ENCODE measurements at places on chromosomes 5 and 9.
A peak's percentile ranks its signal among the peaks of the same experiment; 100 is the strongest.

DNA sequence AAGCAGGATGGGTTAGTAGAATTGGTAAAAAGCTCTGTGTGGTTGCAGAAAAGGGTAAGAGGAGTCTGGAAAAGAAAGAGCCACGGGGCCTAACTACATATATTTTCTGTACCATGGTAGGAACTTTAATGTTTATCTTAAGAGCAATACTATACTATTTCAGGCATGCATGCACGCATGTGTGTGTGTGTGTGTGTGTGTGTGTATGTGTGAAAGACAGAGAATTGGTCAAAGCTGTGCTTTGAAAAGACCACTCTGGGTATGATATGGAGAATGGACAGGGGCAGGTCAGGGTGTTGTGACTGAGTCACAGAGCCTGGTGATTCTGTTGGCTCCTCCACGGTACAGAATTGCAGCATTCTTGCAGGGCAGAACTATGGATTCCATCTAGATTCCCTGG lies 339.3 kb downstream of the SLIT3 start:
- DNase-seq: no peak

- no peak for DNase-seq
Observed at GRCh38 chr5:61496446-61496845, 164.4 kb downstream of the ZSWIM6 start.

- DNase-seq: no peak
Observed at GRCh38 chr5:73534011-73534644, 31.3 kb downstream of the ANKRA2 start.

GRCh38 chr5:134127376-134127861 lies 12.9 kb downstream of the TCF7 start:
- DNase-seq: peak; percentile 37

DNA sequence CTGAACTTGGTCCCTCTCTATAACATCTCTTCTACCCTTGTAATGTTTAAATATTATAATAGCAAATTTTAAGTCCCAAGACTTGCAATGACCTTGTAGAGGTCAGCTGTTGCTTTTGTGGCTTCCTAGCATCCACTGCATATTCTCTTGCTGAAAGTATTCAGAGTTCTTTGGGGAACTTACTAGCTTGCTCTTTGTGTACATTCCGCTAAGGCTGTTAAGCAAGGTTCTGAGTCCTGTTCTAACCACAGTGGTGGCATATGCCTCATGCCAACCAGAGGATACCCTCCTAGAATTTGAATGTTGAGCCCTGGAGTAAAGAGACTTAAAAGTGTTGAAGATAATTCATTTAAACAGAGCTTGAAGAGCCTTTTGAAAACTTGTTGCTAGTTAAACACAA lies 570.9 kb downstream of the TLE1 start:
- DNase-seq: no peak

GRCh38 chr5:59487068-59487686 lies 406.3 kb downstream of the PDE4D start:
- DNase-seq: no peak

GRCh38 chr9:113807173-113808061 lies 68.7 kb upstream of the ZNF618 start:
- DNase-seq: peak; percentile 20

- peak; percentile 85 for DNase-seq
Observed at GRCh38 chr9:121609822-121610637, 41.4 kb upstream of the DAB2IP start.

DNA sequence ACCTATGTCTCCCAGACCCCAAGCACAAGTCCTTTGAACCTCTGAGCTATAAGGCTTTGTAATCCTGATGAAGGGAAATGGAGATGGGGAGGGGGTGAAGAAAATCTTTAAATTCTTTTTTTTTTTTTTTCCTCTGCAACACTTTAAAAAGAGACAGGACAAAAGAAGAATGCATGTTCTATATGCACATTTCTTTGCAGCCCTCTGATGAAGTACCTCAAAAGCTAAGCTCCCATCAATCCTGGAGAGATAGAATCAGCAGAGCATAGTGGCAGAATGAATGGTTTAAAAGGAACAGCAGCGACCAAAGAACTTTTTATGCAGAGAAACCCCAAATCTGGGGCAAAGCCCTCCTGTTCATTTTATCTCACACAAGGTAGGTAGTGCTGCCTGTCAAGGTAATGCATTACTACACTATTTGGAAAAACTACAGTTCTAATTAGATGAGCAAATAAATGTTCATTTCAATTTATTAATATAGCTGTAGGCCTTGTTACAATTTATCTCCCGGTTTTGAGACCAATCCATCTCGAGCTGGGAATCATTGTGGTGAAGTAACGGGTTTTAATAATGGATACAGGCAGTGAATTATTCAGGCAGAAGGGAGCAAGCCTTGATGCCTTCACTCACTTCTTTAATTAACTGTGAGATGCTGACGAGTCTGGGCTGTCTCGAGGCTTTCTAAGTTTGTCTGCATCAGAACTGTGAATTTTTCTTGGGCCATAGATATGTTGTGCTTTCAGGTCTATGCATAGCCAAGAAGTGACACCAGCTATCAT lies 173.5 kb upstream of the ZNF608 start:
- DNase-seq: no peak

DNA sequence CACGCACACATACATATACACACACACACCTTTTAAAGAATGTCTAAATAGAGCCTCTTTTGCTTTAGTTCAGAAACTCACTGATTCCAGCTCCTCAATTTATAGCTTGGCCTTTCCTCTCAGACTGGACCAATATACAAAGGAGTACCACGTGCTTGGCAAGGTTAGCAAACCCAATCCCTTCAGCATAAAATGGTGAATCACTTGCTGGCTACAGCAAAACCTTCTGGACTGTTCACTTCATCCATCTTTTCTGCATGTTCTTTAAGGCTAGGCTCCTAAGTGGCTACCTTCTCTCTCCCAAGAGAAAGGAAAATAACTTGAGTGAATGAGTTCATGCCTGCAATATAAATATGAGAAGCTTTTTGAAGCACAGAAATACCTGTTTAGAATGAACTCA lies 109.7 kb downstream of the LPAR1 start:
- no peak for DNase-seq

DNA sequence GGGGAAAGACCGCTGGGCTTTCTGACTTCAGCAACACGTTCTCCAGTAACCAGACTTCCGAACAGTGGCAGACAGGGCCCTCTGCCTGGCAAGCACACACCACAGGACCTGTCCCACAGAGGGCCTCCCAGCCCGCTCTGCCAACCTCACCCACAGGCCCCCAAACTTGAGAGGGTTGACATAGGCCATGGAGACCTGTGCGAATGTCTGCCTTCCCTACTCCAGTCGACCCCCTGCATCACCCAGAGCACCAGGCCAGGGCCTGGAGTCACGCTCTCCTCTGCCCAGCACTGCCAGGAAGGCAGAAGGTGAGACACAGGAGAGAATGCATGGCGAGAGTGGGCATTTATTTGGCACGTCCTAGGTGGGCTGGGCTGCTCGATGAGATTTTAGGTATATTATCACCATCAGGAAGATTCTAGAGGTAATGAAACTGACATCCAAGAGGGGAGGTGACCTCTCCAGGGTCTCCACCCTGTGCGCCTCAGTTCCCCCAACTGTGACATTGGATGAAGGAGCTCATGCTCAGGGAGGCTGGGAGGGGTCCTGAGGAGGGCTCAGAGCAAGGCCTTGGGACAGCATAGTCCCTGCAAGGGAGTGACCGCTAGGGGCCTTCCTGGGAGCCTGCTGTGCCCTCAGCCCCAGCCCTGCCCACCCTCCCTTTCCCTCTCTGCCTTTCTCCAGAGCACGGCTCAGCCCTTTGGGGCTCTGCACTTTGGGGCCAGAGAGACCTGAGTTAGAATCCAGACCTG lies 54.9 kb downstream of the DUSP1 start:
- no peak for DNase-seq

DNA sequence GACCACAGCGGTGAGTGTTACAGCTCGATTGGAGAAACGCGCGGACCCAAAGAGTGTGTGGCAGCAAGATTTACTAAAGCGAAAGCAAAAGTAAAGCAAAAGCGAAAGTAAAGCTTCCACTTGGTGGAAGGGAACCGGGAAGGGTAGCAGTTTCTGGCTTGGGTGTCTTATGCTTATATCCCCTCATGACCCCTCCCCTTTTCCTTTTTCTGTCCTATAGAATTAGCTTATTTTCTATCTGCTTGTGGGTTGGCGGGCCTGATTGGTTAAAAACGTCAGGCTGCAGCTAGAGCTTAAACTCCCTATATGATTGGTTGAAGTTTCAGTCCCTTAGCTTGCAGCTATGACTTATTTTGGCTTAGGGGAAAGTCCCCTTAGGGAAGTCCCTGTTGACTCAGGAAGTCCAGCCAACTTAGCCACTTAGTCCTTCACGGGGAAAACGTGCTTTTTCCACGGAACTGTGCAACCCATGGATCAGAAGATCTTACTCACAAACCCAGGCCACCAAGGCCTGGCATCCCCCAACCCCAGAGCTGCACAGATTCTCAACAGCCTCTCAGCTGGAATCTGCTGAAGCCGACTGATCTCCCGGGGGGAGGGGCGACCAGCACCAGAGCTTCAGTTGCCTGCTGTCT lies 114.2 kb upstream of the ADAMTS16 start:
- peak; percentile 35 for DNase-seq

- DNase-seq: no peak
Observed at GRCh38 chr5:55418994-55419968, 111.5 kb downstream of the MTREX start.

DNA sequence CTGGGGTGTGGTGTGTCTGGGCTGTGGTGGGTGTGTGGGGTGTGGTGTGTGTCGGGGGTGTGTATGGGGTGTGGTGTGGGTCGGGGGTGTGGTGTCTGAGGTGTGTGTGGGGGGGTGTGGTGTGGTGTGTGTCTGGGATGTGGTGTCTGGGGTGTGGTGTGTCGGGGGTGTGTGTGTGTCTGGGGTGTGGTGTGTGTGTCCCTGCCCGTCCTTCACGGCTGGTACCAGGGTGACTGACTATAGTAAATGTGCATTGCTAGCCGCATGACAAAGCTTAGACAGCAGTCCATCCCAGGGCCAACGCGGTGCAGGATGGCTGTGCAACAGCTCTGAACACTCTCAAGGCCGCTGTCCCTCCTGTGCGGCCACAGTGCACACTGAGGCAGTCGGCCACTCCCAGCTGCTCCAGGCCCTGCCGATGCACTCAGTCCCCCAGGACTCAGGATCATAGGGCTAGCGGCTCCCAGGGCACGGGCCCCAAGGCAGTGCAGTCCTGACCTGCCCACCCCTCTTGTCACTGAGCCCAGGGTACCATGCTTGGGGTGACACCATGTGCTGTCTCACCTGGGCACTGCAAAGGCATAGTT lies 54.0 kb downstream of the SECISBP2 start:
- DNase-seq: no peak

DNA sequence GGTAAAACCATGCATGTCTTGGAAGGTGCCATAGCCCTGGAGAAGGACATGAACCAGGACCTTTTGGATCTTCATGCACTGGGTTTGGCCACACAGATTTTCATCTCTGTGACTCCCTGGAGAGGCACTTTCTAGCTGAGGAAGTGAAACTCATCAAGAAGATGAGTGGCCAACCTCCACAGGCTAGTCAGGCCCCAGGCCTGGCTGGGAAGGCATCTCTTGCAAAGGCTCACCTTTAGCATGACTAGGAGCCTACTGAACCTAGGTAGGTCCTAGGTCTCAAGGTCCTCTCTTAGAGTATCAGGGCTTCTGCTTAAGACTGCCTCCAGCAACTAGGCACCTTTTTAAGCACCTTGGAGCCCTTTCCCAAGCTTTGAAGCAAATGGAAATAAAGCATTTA lies 1448.7 kb upstream of the ACO1 start:
- DNase-seq: no peak

DNA sequence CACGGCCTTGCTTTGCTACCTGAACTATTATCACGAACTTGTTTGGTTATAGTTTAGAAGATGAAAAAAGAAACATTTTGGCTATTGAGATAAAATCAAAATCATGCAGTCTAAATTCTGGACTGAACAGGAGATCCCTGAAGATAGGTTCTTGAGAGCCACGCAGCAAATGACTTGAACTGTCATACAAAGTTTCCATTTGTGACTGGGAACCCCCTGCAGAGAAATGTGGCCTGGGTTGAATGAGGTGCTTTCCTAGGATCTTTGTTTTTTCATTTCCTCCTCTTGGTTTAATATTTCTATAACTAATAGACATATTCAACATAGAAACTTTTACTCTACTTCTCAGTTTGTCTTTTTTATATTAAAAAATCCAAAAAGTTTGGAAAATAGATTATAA lies 184.7 kb upstream of the TRPM3 start:
- no peak for DNase-seq

GRCh38 chr5:108687595-108688200 lies 60.0 kb upstream of the FER start:
- no peak for DNase-seq

- DNase-seq: no peak
Observed at GRCh38 chr5:112971276-112971675, 5.3 kb upstream of the DCP2 start.

DNA sequence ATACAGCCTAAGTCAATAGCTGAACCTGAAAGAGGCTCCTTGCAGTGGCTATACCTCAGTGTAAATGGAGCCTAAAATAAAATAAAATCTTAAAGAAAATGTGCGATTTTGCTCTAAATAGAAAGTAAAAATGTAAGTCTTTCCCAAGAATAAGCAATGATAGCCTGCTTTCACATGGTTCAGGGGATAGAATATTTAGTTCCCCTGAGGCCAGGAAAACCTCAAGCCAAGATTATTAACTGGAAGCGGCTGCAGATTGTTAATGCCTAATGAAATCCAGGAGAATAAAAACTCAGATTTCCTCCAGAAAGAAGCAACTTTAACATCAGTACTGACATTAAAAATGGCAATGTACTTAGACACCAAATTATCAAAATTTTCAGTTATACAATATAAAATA lies 463.7 kb downstream of the CYLC2 start:
- no peak for DNase-seq

GRCh38 chr5:110854200-110854599 lies 115.4 kb downstream of the SLC25A46 start:
- DNase-seq: no peak

DNA sequence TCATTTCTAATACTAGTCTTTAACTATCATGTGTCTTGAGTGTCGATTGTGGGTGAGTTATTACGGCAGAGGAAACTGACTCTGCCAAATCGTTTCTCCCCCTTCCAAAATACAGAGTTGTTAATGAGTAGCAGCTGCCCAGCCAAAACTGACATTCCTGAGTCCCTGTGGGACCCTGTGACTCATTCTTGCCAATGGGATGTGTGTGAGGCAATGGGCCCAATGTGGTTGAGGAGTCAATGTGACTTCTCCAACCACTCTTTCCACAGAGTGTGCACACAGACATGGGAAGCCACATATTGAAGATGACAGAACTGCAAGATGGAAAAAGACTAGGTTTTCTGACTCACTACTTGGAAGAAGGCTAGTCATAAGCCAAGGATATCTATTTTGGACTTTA lies 434.7 kb downstream of the DTWD2 start:
- DNase-seq: peak; percentile 62

- DNase-seq: no peak
Observed at GRCh38 chr5:178308541-178309092, 76.0 kb upstream of the PHYKPL start.

Measured in trophoblast cell (in vitro differentiated cells and primary cell).